ENCODE measurements at places on chromosomes 16 and 17. TPM values are rescaled to one million over a fixed set of nuclear protein-coding genes. Genes with fewer than 3 reads are reported as not detected.

The RNU2-1 gene
- total RNA-seq: 7,127 TPM

The LHX1 gene
- not detected for total RNA-seq

The CDH15 gene
- not detected for total RNA-seq

The KRT23 gene
- not detected for total RNA-seq

The KIF2B gene
- not detected for total RNA-seq

The ST6GALNAC2 gene
- 3.4 TPM for total RNA-seq

GRCh38 chr17:17514361-17514992, 18.3 kb upstream of the RASD1 start:
- peaks cover 4% of the 10 kb centered on the region for H3K4me1 ChIP-seq
- no peaks in the 10 kb centered on the region for H3K27me3 ChIP-seq
- no peak overlapping the region for H3K4me3 ChIP-seq
- H3K27ac ChIP-seq: no peak overlapping the region

GRCh38 chr17:60087882-60088669, 9.4 kb upstream of the HEATR6 start:
- H3K27me3 ChIP-seq: peaks cover 23% of the 10 kb centered on the region
- H3K4me3 ChIP-seq: no peak overlapping the region
- DNase-seq: no peak
- H3K36me3 ChIP-seq: no peaks in the 10 kb centered on the region

- no peaks in the 10 kb centered on the region for H3K36me3 ChIP-seq
- no peak for DNase-seq
- H3K4me1 ChIP-seq: no peaks in the 10 kb centered on the region
- no peak overlapping the region for H3K27ac ChIP-seq
- no peak overlapping the region for H3K4me3 ChIP-seq
- H3K27me3 ChIP-seq: no peaks in the 10 kb centered on the region
Measured at GRCh38 chr16:88393571-88393970, 10.8 kb downstream of the ZNF469 start.

DNA sequence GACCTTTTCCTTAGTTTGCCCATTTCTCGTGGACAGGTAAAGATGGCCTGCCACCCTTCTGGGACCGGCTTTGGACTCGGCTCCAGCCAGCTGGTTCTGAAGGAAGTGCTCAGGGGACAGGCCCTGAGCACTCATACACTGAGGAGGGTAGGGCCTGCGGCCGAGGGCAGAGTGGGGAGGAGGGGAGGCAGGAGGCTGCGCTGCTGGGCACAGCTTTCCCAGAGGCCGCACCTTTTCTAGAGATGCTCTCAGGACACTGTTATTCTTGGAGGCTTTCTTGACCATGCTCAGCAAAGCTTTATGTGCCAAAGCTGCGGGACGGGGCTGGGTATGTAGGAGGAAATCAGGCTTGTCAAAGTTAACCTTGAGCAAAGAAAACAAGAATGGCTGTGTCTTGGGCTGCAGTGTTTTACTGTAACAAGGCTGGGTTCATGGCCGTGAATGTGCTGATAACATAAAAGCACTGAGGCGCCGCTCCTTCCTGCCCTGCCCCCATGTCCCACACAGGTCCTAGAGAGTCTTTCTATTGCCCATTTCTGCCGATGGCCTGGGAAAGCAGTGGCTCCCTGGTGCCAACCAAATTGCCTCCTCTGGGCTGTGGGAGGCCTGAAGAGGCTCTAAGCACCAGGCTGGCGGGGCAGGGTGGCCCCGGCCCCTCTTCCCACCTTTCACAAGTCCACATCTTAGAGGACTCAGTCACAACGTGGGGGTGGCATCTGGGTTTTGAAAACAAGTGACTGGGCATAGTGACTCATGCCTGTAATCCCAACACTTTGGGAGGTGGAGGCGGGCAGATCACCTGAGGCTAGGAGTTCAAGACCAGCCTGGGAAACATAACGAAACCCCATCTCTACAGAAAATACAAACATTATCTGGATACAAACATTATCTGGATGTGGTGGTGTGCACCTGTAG, 22.3 kb upstream of the TIMP2 start:
- H3K27me3 ChIP-seq: no peaks in the 10 kb centered on the region
- no peak overlapping the region for H3K27ac ChIP-seq
- peaks cover 3% of the 10 kb centered on the region for H3K36me3 ChIP-seq
- no peaks in the 10 kb centered on the region for H3K4me1 ChIP-seq

DNA sequence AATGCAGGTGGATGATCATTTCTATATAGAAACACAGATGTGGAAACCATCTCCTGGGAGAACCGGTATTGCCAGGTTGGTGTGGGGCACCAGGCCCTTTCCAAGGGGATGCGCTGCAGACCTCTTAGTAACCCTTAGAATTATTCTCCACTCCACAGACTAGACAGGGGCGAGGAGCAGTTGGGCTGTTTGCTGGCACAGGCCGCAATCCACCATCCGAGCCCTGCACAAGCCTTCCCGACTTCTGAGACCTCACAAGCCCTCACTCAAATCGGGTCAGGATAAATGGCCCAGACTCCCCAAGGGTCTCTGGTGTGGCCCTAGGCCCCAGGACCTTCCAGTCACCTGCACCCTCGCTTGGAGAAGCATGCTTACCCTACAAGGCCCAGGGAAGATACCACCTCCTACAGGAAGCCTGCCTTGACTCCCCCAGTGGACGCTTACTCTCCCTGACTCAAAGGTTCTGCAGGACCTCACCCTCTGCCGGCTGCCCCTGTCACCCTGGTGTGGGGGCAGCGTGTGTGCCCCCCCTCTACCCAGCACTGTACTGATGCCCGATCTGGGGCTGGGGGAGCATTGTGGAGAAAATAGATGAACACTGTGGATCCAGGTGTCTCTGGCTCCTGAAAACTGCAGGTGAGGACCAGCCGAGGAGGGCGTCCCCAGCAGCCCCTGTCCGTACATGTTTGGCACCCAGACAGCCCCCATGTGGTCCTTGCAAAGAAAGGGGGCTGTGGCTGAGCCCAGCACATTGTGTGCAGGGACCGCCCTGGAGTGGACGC, 49.8 kb upstream of the ACSF3 start:
- no peaks in the 10 kb centered on the region for H3K4me1 ChIP-seq
- DNase-seq: no peak
- H3K27ac ChIP-seq: no peak overlapping the region
- H3K36me3 ChIP-seq: no peaks in the 10 kb centered on the region
- no peak overlapping the region for H3K4me3 ChIP-seq

GRCh38 chr17:43917348-43918025, 10.2 kb upstream of the MPP2 start:
- H3K27ac ChIP-seq: peak overlapping the region; percentile 73
- peaks cover 2% of the 10 kb centered on the region for H3K27me3 ChIP-seq
- H3K4me3 ChIP-seq: peak overlapping the region; percentile 79
- DNase-seq: peak; percentile 71
- H3K4me1 ChIP-seq: peaks cover 12% of the 10 kb centered on the region

- no peaks in the 10 kb centered on the region for H3K27me3 ChIP-seq
- no peak overlapping the region for H3K27ac ChIP-seq
- DNase-seq: no peak
- H3K4me1 ChIP-seq: no peaks in the 10 kb centered on the region
- H3K4me3 ChIP-seq: no peak overlapping the region
Measured at GRCh38 chr16:80285104-80285503, 255.7 kb upstream of the DYNLRB2 start.

- peaks cover 36% of the 10 kb centered on the region for H3K4me1 ChIP-seq
- H3K27me3 ChIP-seq: no peaks in the 10 kb centered on the region
- H3K4me3 ChIP-seq: peak overlapping the region; percentile 88
- peaks cover 19% of the 10 kb centered on the region for H3K36me3 ChIP-seq
- peak overlapping the region; percentile 97 for H3K27ac ChIP-seq
- peak; percentile 55 for DNase-seq
Measured at GRCh38 chr16:15950161-15950854, 892 bp downstream of the ABCC1 start.

DNA sequence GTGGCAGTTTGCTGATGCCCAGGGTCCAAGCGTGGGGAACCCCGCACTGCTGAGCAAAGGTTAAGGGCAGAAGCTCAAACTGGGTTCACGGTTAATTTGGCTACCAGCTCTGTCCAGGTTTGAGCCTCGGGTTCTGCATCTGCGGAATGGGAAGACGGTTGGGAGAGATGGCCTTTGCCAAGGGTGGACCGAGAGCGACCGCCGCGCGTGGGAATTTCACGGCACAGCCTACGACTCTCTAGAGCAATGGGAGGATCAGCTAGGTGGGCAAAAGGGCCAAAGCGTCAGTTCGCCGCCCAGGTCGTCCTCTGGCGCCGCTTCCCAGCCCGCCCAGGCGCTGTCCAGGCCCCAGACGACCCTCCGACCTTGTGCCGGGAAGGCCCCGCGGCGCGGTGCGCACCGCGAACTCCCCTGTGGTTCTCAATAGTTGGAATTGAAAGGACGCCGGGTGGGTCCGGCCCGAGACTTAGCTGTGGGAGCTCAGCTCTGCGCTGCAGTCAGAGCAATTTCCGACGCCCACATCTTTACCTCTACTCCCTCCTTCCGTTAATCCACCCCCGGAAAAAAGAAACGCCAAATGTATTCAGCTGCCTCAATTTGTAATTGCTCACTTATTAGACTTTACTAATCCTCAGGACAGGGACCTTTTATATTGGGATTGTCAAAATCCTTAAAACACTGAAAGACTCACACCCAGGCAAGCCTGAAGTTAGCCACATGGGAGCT, 2.5 kb upstream of the HS3ST3B1 start:
- H3K4me1 ChIP-seq: peaks cover 36% of the 10 kb centered on the region
- H3K27me3 ChIP-seq: peaks cover 61% of the 10 kb centered on the region
- H3K4me3 ChIP-seq: peak overlapping the region; percentile 96
- no peak for DNase-seq
- H3K36me3 ChIP-seq: no peaks in the 10 kb centered on the region

DNA sequence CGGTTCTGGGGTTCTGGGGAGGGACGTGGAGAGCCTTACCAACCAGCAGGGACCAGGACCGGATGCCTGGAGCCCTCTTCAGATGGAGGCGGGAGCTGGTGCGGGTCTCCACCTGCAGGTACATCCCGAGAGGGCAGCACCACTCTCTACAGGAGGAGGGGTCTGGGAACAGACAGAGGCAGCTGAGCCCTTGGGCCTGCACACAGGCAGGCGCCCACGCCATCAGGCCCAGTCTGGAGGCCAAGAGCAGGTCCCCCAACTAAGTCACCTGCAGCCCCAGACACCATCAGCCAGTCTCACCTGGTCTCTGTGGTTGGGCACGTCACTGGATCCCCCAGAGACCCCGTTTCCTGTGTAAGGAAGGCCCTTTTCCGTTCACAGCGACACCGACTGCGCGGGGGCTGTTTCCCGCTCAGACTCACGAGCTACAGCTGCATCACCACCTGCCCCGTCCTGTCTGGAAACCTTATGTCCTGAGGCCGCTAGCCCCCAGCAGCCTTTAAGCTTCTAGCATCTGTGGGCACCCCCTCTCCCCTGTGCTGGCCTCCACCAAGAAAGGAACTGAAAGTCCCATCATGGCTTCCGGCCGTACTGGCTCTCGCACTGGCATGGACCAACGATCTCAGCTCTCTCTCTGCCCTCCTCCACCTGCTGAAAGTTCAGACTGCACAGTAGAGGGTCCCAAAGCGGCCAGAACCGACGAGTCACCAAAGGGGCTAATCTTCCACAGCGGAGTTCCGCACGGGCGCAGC, 1.2 kb downstream of the CYBC1 start:
- no peaks in the 10 kb centered on the region for H3K27me3 ChIP-seq
- DNase-seq: peak; percentile 77
- peak overlapping the region; percentile 97 for H3K27ac ChIP-seq
- peaks cover 15% of the 10 kb centered on the region for H3K36me3 ChIP-seq
- peaks cover 27% of the 10 kb centered on the region for H3K4me1 ChIP-seq
- peak overlapping the region; percentile 96 for H3K4me3 ChIP-seq

DNA sequence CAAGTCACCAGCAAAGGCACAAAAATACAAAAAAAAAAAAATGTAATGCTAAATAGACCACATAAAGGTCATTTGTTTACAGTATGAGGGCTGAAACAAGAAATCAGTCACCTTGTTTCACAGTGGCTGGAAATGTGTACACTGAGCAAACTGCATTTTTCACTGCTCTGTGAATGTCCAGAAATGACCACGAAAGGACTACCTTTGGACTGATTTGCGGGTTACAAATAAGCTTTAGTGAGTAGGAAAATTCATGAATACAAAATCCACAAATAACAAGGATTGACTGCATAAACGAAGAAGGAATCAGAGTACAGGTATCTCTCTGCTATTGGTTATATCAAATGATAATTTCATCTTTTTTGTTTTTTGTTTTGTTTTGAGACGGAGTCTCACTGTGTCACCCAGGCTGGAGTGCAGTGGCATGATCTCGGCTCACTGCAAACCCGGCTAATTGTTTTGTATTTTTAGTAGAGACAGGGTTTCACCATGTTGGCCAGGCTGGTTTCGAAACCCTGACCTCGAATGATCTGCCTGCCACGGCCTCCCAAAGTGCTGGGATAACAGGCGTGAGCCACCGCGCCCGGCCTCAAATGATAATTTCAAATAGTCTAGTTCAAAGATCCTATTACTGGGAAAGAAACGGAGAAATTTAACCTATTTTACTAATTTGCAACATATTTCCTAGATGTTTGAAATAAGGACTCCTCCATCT, 30.5 kb downstream of the CYTH1 start:
- peak overlapping the region; percentile 60 for H3K27ac ChIP-seq
- H3K4me1 ChIP-seq: peaks cover 70% of the 10 kb centered on the region
- peaks cover 12% of the 10 kb centered on the region for H3K36me3 ChIP-seq
- DNase-seq: no peak

DNA sequence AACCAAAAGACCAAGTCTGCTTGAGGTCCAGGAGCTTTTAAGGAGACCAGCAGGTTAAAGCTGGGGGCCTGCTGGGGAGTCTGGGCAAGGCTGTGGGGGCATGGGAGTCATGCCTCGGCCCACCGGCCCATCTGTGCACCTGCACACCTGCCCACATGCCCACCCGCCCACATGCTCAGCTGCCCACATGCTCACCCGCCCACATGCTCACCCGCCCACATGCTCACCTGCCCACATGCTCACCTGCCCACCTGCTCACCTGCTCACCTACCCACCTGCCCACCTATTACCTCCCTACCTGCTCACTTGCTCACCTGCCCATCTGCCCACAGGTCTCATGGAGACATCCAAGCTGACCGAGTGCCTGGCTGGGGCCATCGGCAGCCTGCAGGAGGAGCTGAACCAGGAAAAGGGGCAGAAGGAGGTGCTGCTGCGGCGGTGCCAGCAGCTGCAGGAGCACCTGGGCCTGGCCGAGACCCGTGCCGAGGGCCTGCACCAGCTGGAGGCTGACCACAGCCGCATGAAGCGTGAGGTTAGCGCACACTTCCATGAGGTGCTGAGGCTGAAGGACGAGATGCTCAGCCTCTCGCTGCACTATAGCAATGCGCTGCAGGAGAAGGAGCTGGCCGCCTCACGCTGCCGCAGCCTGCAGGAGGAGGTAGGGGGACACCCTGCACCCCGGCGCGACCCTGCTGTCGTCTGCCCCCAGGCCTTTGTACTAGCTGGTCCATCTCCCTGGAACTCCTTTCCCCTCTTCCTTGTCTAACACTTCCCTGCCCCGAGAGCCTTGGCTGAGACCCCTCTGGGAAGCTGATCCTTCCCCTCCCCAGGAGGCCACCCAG, 14.0 kb downstream of the CARD14 start:
- no peaks in the 10 kb centered on the region for H3K36me3 ChIP-seq
- H3K4me3 ChIP-seq: no peak overlapping the region
- no peaks in the 10 kb centered on the region for H3K4me1 ChIP-seq

- H3K4me1 ChIP-seq: no peaks in the 10 kb centered on the region
- no peak overlapping the region for H3K27ac ChIP-seq
- DNase-seq: no peak
- peaks cover 6% of the 10 kb centered on the region for H3K27me3 ChIP-seq
Measured at GRCh38 chr17:8315764-8316217, 5.8 kb downstream of the ARHGEF15 start.

All from activated naive CD8-positive, alpha-beta T cell treated with anti-CD3 and anti-CD28 coated beads, Interleukin-2, amount 10 ng/mL, durations not matched to agents 7 days and 5 days (primary cell).